ENCODE measurements at places on chromosomes 16 and 17. TPM values are rescaled to one million over a fixed set of nuclear protein-coding genes. Genes with fewer than 3 reads are reported as not detected.

The CA5A gene
- not detected for total RNA-seq

The CDRT15L2 gene
- total RNA-seq, result not detected

The ITGAL gene
- total RNA-seq, result 218 TPM

The HSD17B2 gene
- not detected for total RNA-seq

The FADS6 gene
- total RNA-seq, result not detected
